ENCODE measurements at places on chromosomes 2 and 18.

DNA sequence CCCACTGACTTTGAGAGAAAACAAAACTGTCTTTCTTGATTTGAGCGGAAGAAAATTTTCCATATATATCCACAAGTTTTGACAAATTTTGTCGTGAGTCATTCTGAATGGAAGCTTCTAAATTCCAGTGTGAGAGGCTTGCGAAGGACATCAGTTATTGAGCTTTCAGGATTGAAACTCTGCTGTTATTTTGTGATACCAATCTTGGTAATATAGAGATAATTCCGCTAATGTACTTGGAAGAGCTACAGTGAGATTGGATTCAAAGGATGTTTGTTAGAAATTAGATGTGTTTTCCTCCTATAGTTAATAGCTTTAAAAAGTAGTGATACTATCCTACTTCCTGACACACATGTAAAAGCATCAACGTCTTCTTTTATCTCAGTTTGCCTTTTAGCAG, 61.4 kb downstream of the RBM43 start:
- DNase-seq = no peak

DNA sequence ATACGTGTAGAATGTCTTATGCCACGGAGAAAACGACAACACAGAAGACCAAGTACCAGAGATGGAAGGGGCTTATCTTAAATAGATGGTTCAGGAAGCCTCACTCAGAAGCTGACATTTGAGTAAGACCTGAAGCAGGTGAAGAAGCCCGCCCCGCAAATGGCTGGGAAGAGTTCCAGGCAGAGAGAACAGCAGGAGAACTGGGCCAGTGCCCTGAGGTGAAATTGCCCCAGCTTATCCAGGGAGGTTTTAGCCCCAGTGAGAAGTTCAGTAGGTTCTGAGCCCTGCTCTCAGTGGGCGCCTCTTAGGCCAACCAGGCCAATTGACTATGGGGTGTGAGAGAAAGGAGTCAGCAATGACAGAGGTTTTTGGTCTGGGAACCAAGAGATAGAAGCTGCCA, 166.1 kb upstream of the FOSL2 start:
- DNase-seq = no peak

DNA sequence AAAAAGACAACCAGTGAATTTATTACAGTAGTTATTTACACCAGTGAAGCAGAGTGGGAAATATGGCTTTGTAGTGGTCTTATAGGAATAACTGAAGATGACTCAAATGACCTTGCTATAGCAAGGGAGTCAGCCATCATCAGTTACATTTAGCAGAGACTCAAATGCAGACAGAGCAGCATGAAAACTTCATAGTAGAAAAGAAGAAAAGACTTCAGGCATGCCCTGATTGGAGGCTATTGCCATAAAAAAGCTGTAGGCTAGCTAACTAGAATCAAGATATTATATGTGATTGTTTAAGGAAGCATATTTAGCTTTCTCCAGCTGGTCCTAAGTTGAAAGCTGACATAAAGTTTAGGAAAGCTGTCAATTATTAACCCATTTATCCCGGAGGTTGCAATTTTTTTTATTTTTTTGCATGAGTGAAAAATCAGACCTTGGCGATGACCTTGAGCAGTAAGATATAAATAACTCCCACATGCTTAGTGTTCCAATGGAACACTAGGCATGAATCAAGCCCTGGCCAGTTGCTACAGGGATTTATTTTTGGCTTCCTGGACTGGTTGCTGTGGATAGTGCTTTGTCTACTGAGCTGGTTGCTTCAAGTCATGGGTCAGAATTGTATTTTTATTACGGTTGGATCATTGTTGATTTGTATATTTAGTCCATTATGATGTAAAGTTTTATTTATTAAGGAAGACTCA, 675.6 kb upstream of the VRK2 start:
- DNase-seq = no peak

DNA sequence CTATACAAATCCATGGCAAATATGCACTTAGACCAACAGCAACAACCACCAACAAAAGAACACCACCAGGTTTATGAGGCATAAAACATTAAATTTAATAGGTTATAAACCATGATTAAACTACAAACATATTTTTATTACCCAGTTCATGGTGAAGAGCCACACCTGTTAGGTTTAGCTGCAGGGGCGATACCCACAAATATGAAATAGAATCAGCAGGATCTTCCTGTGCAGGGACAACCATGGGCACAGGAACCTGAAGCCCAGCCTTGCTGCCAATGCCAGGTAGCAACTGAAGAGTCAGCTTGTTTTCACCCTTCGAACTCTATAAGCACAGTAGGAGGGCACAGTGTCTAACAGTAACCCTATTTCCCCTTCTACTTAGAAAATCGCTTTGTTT, 675.0 kb downstream of the SATB2 start:
- DNase-seq = no peak

DNA sequence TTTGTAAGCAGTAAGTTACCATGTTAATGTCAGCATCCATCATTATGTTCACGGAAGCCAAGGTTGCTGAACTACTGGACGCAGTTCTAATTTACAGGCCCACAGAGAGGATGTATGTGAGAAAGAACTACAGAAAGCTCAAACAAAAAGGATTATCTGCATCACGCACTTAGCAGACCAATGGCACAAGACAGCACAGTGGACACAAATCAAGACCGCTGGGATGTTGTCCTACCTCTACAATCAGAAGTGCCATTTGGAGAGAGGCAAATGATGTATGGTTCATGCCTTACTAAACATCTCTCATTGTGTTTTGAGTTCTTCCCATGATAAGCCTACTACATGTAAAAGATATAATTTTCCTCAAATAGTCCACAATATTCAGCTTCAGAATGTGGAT, 330.7 kb upstream of the CHAC2 start:
- no peak for DNase-seq

DNA sequence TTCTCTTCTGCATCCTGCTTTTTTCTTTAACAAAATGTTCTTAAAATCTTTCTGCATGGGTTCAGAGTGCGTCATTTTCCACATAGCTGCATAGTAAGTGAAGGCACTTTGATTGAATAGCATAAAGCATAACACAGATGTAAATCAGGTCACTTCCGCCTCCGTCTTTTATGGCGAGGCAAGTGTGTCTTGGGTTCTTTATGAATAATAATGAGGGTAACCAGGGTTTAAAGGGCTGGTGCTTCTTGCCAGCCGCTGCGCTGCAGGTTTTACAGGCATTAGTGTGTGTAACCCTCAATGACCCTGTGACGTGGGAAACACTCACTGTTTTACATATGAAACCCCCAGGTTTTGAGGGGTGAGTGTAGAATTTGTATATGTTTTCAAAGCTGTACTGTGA, 164.2 kb downstream of the MYT1L start:
- DNase-seq = peak; percentile 33
